Motor neuron (in vitro differentiated cells): ENCODE measurements at places on chromosomes 13 and 19. TPM values are rescaled to one million over a fixed set of nuclear protein-coding genes. Genes with fewer than 3 reads are reported as not detected.

GRCh38 chr13:20799726-20800416 is 26.1 kb upstream of the EEF1AKMT1 start:
- ATAC-seq = no peak

GRCh38 chr13:50950849-50951248 is 41.3 kb downstream of the RNASEH2B start:
- no peak for ATAC-seq

MYO1F gene
- 0.67 and 2.2 TPM in 2 replicates for total RNA-seq

PEG3 gene
- total RNA-seq = 0.15 and 0.16 TPM in 2 replicates

SMIM44 gene
- not detected in 2 replicates for total RNA-seq
